ENCODE measurements at places on chromosomes 16 and 17. TPM values are rescaled to one million over a fixed set of nuclear protein-coding genes. Genes with fewer than 3 reads are reported as not detected.

The CCL17 gene
- not detected for total RNA-seq

The ARL5C gene
- total RNA-seq, result not detected

The SKAP1 gene
- not detected for total RNA-seq

The GNGT2 gene
- 0.24 TPM for total RNA-seq

The TMC7 gene
- 9.2 TPM for total RNA-seq

The CEP295NL gene
- total RNA-seq, result 0.39 TPM

The PRR29 gene
- total RNA-seq, result 0.73 TPM

The EVI2B gene
- not detected for total RNA-seq

The TM4SF5 gene
- 0.55 TPM for total RNA-seq

The SOX15 gene
- 0.72 TPM for total RNA-seq

The MAP2K6 gene
- total RNA-seq, result 11.2 TPM

The RUNDC3A gene
- 0.90 TPM for total RNA-seq

The RNF112 gene
- 0.45 TPM for total RNA-seq
